PC-9 (cell line): ENCODE measurements at places on chromosomes 3 and 15. TPM values are rescaled to one million over a fixed set of nuclear protein-coding genes. Genes with fewer than 3 reads are reported as not detected.

GABRB3 gene
- total RNA-seq = 4.9 and 6.3 TPM in 2 replicates

- DNase-seq = no peak
- H3K4me1 ChIP-seq = peaks cover 23% of the 10 kb centered on the region
- H3K4me3 ChIP-seq = peak overlapping the region; percentile 82
Observed at GRCh38 chr3:132661101-132661500, 972 bp downstream of the UBA5 start.

DNA sequence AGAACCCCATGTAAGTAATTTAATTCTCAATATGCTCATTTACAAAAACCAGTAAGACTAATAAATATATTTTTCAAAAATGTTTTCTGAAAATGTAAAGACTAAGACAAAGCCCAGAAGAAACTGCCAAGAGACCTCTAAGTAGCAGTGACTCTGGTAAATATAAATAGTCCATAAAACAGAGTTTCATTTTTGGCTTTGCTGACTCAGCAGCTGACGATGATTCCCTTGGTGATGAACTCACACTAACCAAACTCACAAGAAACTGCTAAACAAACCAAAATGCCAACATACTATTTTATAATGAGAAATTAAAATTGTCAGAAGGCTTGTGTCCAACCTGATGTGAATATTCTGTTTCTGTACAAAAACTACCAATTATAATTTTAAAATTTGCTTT lies 31.5 kb upstream of the IMPG2 start:
- H3K4me3 ChIP-seq = no peak overlapping the region
- H3K27me3 ChIP-seq = no peaks in the 10 kb centered on the region
- no peaks in the 10 kb centered on the region for H3K36me3 ChIP-seq
- no peaks in the 10 kb centered on the region for H3K4me1 ChIP-seq
- H3K27ac ChIP-seq = no peak overlapping the region

MESP2 gene
- total RNA-seq = 1.3 and 2.4 TPM in 2 replicates

RASGRP1 gene
- total RNA-seq = 0.39 and 1.5 TPM in 2 replicates

DNA sequence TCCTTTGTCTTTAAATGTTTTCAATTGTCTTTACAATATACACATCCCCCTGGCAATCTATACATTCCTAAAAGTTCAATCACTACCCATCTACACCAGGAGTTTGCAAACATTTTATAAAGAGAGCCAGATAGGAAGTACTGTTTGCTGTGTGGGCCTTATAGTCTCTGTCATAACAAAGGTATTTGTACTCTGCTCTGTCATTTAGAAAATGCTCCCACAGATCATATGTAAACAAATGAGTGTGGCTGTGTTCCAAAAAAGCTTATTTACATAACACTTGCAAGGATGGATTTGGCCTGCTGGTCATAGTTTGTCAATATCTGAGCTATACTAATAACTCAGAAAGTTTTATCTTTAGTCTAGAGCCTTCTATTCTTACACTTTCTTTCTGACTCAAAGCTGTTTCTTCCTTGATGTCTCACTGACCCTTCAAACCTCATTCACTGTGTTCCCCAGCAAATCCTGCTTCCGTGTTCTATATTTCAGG lies 511.9 kb downstream of the GBE1 start:
- no peaks in the 10 kb centered on the region for H3K4me1 ChIP-seq
- no peak overlapping the region for H3K27ac ChIP-seq
- peak; percentile 56 for DNase-seq
- H3K4me3 ChIP-seq = no peak overlapping the region
- no peaks in the 10 kb centered on the region for H3K36me3 ChIP-seq

THBS1 gene
- 406 and 512 TPM in 2 replicates for total RNA-seq

CCNB2 gene
- 77.1 and 99.2 TPM in 2 replicates for total RNA-seq

TTLL3 gene
- total RNA-seq = 21.7 and 35.8 TPM in 2 replicates

GRCh38 chr15:47129033-47129432 lies 588.3 kb upstream of the SEMA6D start:
- H3K27me3 ChIP-seq = no peaks in the 10 kb centered on the region
- no peak for DNase-seq
- no peak overlapping the region for H3K4me3 ChIP-seq
- H3K27ac ChIP-seq = no peak overlapping the region
- no peaks in the 10 kb centered on the region for H3K36me3 ChIP-seq

GRCh38 chr15:81126892-81127291 lies 7.2 kb upstream of the CFAP161 start:
- no peaks in the 10 kb centered on the region for H3K36me3 ChIP-seq
- DNase-seq = no peak
- no peak overlapping the region for H3K27ac ChIP-seq
- H3K4me1 ChIP-seq = no peaks in the 10 kb centered on the region
- H3K4me3 ChIP-seq = no peak overlapping the region

GOLGA8Q gene
- total RNA-seq = not detected in 2 replicates

CLRN1 gene
- total RNA-seq = not detected in 2 replicates

DNA sequence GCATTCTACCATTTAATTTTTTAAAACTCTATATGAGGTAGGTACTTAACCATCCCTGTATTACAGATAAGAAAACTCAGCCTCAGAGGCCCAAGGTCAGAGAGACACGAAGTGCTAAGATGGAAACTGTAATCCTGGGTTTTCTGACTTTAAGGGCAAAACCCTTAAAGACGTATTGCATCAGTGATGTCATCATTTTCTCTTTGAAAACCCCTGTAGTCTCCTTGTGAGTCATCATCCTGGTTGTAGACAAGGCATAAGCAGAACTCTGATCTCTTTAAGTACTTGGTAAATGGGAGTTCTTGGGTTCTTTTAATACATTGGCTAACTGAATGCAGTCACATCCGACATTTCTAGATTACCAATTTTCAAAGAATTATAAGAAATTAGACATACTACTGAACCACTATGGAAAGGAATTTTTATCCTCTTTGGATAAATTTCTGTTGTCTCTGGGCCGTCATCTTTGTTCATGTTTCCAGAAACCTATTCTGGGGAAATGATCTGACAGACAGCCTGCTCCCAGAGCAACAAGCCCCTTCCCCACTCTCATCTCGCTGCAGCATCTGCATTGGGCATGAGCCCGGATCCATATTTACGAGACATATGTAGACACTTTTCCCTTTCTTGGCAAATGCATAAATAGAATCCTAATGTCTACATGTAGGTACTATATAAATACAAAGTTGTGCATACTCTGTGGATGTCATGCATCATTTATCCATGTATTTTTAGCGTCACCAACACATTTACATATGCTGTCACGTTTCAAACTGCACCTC lies 48.7 kb upstream of the MDFIC2 start:
- no peak overlapping the region for H3K27ac ChIP-seq
- H3K4me1 ChIP-seq = no peaks in the 10 kb centered on the region
- H3K36me3 ChIP-seq = no peaks in the 10 kb centered on the region
- no peak for DNase-seq
- no peaks in the 10 kb centered on the region for H3K27me3 ChIP-seq

DNA sequence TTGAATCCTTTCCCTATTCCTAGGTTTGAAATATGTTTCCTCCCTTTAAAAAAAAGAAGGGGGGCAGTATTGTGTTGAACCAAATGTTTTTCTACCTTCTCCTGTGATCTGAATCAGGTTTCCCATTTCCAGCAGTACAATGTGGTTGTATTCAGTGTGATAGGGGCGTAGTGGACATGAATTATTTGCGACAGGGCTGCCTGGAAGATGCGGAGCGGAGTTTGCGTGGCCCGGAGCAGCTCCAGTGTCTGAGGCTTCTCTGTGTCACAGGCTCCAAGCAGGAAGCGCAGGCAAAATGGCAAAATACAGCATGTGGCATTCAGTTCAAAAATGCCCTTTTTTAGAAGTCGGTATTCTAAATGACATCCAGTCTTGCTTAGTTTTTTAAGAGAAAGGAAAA lies 154.4 kb downstream of the PGPEP1L start:
- H3K4me3 ChIP-seq = peak overlapping the region; percentile 59
- H3K27ac ChIP-seq = peak overlapping the region; percentile 55
- no peaks in the 10 kb centered on the region for H3K36me3 ChIP-seq
- peak; percentile 90 for DNase-seq

DNA sequence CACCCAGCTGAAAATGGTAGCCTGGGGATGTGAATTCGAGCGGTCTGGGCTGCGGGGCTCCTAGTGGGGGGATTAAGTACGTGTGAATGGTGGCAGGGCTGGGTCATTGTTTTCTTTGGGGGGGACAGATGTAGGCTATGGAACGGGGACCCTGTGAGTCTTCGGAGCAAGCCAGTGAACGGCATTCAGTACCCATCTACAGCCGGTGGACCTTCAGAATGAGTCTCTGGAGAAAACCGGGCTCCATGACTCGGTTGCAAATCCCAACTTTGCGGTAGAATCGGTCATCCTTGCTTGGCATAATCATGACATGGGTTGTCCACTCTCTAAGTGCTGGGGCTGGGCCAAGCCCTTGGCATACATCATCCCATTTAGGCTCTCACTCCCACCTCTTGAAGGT lies 7.2 kb upstream of the EOMES start:
- no peaks in the 10 kb centered on the region for H3K4me1 ChIP-seq
- H3K4me3 ChIP-seq = no peak overlapping the region
- no peak for DNase-seq
- peaks cover 8% of the 10 kb centered on the region; the same call in 1 of the 2 replicates for H3K27me3 ChIP-seq
- no peak overlapping the region for H3K27ac ChIP-seq

CD200 gene
- 1.9 and 4.0 TPM in 2 replicates for total RNA-seq

- H3K36me3 ChIP-seq = no peaks in the 10 kb centered on the region
- no peak overlapping the region for H3K4me3 ChIP-seq
- no peaks in the 10 kb centered on the region for H3K4me1 ChIP-seq
- no peak overlapping the region for H3K27ac ChIP-seq
- H3K27me3 ChIP-seq = no peaks in the 10 kb centered on the region
Observed at GRCh38 chr15:71893691-71894090, 83.3 kb downstream of the NR2E3 start.

DNA sequence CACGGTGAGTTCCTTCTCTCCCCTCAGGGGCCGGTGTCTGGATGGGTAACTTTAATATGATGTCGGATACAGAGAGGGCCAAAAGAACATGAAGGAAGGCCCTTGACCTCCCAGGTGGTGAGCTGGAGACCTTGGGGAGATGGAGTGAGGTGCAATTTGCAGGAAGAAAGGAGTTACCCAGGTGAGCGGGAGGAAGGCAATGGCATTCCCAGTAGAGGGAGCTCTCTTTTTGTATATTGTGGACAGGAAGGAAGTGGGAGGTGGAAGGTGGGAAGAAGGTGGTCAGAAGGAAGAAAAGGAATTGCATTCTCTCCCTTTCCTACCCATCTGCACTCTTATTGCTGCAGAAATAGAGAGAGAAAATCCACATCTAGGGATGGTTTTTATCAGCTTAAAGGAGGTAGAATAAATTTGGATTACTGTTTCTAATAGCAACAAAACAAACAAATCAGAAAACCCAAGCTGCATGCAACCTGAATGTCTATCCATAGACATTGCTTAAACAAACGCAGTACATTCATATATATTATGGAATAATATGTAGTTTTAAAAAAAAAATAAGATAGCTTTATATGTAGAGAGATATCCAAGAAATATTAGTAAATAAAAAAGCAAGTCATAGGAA lies 169.0 kb upstream of the TSC22D2 start:
- DNase-seq = peak; percentile 41
- no peaks in the 10 kb centered on the region for H3K27me3 ChIP-seq
- H3K36me3 ChIP-seq = no peaks in the 10 kb centered on the region

DNA sequence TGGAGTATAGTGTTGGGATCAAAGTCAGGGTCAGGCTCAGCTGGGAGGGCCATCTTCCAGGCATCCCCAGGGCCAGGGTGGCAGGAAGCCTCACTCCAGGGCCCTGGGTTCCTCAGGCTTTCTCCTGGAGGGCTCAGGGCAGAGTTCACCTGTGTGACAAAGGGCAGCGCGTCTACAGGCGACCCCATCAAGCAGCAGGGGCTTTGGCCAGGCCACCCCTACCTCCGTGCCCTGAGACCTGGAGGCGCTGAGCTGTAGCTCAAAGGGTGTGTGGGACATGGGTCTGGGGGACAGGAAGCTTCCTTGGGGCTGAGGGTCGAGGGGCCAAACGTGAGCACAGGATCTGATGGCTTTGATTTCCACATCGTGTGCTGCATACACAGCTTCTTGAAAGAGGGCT lies 12.8 kb downstream of the SPTBN5 start:
- H3K36me3 ChIP-seq = no peaks in the 10 kb centered on the region
- no peaks in the 10 kb centered on the region for H3K27me3 ChIP-seq
- no peak overlapping the region for H3K27ac ChIP-seq
- no peaks in the 10 kb centered on the region for H3K4me1 ChIP-seq
- no peak overlapping the region for H3K4me3 ChIP-seq

GRCh38 chr15:96332637-96333121 lies 2.2 kb downstream of the NR2F2 start:
- peak overlapping the region; percentile 90 for H3K4me3 ChIP-seq
- no peak for DNase-seq
- no peaks in the 10 kb centered on the region for H3K27me3 ChIP-seq

GRCh38 chr3:152349392-152349791 lies 80.7 kb downstream of the MBNL1 start:
- H3K27me3 ChIP-seq = no peaks in the 10 kb centered on the region
- no peak overlapping the region for H3K4me3 ChIP-seq
- no peak overlapping the region for H3K27ac ChIP-seq
- peaks cover 14% of the 10 kb centered on the region; the same call in 1 of the 2 replicates for H3K36me3 ChIP-seq

DNA sequence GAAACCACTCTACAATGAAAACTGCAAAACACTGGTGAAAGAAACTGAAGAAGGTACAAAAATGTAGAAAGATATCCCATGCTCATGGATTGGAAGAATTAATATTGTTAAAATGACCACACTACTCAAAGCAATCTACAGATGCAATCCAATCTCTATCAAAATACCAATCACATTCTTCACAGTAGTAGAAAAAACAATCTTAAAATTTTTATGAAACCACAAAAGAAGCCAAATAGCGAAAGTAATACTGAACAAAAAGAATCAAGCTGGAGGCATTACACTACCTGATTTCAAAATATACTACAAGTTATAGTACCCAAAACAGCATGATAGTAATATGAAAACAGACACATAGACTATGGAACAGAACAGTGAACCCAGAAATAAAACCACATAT lies 36.9 kb downstream of the TXNRD3 start:
- DNase-seq = no peak
- peaks cover 11% of the 10 kb centered on the region for H3K36me3 ChIP-seq
- no peak overlapping the region for H3K4me3 ChIP-seq
- H3K4me1 ChIP-seq = peaks cover 30% of the 10 kb centered on the region

DNA sequence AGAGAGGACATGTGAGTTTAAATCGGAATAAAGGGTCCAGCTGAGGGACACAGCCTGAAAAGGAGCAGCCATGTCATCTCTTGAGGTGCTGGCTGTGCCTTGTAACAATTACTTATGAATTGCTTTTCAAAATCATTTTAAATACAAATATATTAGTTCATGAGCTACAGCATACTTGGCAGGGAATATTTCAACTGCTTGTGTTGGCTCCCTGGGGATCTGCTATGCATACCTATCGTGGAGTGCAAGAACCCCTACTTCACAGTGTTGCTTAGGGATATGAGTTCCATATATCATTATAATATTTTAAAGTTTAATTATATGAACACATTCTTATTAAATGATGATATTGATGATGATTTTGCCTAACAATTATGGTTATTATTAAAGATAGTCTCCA lies 19.1 kb upstream of the P2RY14 start:
- H3K4me3 ChIP-seq = no peak overlapping the region
- no peak for DNase-seq
- H3K27ac ChIP-seq = no peak overlapping the region
- H3K4me1 ChIP-seq = peaks cover 13% of the 10 kb centered on the region
- no peaks in the 10 kb centered on the region for H3K27me3 ChIP-seq

THSD4 gene
- total RNA-seq = 29.3 and 33.1 TPM in 2 replicates

- no peak overlapping the region for H3K4me3 ChIP-seq
- H3K27me3 ChIP-seq = no peaks in the 10 kb centered on the region
- H3K4me1 ChIP-seq = no peaks in the 10 kb centered on the region
- DNase-seq = no peak
- H3K36me3 ChIP-seq = peaks cover 7% of the 10 kb centered on the region; the same call in 1 of the 2 replicates
Observed at GRCh38 chr3:55481744-55482495, 5.2 kb downstream of the WNT5A start.

GRCh38 chr15:60006203-60006862 lies 2.2 kb downstream of the FOXB1 start:
- DNase-seq = peak; percentile 91
- peak overlapping the region; percentile 82 for H3K4me3 ChIP-seq
- peaks cover 28% of the 10 kb centered on the region for H3K4me1 ChIP-seq
- no peaks in the 10 kb centered on the region for H3K27me3 ChIP-seq
